Right renal cortex interstitium (tissue), 3 donors: ENCODE measurements at places on chromosomes 5 and 9.
A peak's percentile ranks its signal among the peaks of the same experiment; 100 is the strongest.

GRCh38 chr9:115127191-115127817 is 9.3 kb upstream of the TNC start:
- no peak for DNase-seq

GRCh38 chr9:129964901-129965734 is 77.9 kb downstream of the FNBP1 start:
- DNase-seq = no peak

DNA sequence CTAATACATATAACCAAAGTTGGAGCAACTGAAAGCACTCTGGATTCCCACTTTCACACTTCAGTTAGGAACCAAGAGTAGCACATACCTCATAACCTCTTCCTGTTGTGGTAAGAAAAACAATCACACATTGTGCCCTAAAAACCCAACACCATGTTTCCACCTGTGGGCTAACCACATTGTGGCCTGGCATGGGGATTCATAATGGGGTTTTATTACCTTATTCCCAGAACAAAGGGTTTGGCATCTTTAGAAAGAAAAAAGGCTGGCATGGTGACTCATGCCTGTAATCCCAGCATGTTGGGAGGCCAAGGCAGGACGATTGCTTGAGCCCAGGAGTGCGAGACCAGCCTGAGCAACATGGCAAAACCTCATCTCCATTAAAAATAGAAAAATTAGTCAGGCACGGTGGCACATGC is 60.6 kb downstream of the HSD17B3 start:
- DNase-seq = no peak

GRCh38 chr5:2721385-2722138 is 29.9 kb downstream of the IRX2 start:
- DNase-seq = no peak

DNA sequence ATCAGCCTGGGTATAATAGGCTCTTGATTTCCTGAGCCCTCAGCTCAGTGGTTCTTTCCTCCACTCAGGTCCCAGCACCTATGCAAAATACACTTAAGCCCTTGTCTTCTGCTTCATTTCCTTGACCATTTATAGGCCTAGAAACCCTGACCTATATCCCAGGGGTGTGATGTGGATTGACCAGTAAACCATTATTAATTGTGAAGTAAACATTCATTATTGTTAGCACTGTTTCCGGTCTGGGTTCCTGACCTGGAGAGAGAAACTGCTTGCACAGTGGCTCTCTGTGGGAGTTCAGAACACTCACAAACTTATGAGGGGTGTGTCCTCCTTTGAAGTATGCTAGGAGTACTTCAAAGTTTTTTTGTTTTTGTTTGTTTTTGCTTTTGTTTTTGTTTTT is 19.6 kb upstream of the TOMM5 start:
- no peak for DNase-seq

GRCh38 chr9:86947146-86948073 is at the start of gene GAS1:
GAS1 (minus strand) TSS chr9:86947506; CDS start chr9:86946779, 727 bp downstream.
- DNase-seq = peak; percentile 92

DNA sequence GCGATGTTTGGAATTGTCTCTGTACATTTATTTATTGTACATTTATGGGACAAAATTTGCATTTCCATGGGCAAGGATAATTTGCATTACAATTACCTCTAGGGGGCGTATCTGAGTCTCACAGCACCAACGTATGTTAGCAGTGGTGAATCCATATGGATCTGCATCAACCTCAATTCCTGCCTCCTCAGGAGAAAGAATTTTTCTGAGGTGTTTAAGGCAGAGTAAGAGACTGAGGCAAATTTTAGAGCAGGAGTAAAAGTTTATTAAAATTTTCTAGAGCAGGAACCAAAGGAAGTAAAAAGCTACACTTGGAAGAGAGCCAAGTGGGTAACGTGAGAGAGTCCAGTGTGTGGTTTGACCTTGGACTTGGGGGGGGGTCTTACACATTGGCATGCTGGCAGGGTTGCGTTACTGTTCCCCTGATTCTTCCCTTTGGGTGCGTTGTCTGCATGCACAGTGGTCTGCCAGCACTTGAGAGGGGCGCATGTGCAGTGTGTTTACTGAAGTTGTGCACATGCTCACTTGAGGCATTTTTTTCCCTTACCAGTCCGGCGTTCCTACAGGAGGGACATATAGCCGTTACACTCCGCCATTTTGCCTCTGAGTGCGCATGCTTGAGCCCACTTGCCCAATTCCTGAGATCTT is 21.0 kb upstream of the RAB14 start:
- no peak for DNase-seq
